Mucosa of descending colon (tissue), 3 donors: ENCODE measurements at places on chromosomes 3 and 15. TPM values are rescaled to one million over a fixed set of nuclear protein-coding genes. Genes with fewer than 3 reads are reported as not detected.

MKRN3 gene
- total RNA-seq: 3.6 TPM

MYRIP gene
- 9.9 TPM for total RNA-seq

MKRN2OS gene
- total RNA-seq: 5.3 TPM

STAC gene
- 4.5 TPM for total RNA-seq

FAM107A gene
- 24.1 TPM for total RNA-seq

SPINT1 gene
- 167 TPM for total RNA-seq

ACSBG1 gene
- total RNA-seq: 5.2 TPM

DNAJC13 gene
- total RNA-seq: 60.4 TPM

GRCh38 chr15:80706161-80706560 is 11.1 kb downstream of the ABHD17C start:
- no peak for DNase-seq

DNA sequence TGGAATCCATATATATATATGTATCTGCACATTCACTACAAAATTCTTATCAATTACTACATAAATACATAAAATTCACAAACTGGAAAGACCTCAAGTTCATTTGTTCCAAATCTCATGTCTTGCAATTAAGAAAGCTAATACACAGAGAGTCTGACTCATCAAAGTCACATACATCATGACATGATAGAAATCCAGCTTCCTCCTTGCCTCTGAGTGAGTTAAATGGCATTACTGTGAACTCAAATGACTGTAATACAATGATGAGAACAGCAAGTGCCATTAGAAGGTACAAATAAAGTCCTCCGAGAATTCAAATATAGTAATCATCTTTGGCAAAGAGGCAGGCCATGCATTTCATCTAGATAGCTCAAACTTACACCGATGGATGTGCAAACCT is 55.1 kb upstream of the AGTR1 start:
- no peak for DNase-seq

DNA sequence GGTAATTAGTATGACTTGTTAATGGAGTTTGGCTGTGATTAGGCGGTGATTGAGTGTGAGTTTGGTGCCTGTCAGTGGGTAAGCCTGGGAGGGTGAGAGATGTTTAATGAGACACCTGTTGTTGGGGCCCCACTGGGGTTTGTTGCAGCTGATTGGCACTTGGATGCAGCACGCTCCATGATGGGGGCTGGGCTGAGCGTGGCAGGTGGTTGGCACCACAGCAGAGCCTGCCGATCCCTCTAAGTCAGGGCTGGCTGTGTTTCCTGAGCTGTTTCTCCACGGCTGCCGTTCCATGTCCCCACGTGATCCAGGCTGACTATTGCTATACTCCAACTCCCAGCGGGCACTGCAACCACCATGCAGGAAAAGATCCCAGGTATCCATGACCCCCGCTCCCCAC is 93.5 kb upstream of the ARRDC4 start:
- DNase-seq: no peak

- no peak for DNase-seq
These were observed 51.7 kb downstream of the OTOL1 start for GRCh38 chr3:161548301-161548700.

DNA sequence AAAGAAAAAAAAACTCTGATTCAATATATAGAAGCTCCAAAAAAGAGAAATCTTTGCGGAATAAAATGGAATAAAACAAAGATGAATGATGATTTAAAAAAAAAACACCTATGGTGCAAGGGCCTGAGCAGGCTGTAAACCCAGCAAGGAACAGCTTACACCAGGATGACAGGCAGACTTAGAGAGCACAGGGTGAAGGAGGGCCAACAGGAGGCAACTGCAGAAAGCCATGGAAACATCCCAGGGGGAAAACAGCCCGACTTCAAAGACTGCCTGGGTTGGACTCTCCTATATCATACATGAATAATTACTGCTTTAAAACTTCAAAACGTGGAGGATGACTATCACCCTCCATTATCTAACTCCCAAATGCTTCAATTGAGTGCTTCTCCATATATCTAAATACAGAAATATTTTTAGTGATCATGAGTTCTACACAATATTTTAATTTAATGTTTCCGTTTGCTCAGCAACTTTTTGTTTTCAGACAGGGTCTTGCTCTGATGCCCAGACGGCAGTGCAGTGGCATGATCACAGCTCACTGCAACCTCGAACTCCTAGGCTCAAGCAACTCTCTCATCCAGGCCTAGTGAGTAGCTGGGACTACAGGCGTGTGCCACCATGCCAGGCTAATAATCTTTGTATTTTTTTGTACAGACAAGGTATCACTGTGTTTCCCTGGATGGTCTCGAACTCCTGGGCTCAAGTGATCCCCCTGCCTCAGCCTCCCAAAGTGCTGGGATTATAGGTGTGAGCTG is 456.2 kb downstream of the TBL1XR1 start:
- DNase-seq: no peak

DNA sequence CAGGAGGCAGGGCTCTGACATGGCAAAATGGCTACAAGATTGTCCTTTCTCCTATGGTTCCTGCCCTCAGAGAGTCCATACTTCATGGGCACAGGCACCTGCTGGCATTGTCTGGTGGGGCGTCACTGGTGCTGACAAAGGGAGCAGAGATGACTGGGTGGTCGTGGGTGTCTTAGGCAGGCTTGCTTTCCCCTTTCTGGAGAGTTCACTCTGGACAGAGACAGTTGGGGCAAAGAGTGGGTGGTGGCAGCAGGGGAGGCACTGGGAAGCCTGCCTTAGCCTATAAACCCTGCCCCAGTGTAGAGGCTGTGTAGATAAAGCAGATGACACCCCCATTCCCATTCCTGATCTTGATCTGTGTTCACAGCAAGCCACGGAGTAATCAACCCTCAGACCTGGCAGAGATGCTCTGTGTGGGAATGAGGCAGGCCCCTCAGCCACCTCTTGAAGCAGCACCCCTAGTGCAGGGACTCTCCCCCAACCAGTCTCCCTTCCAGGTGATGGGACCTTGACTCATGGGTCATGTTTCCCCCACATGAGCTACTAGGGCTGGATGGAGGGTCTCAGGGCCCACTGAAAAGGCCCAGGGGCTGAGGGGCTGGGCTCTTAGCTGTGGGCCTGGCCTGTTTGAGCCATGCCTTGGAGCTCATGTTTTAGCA is 20.7 kb upstream of the DOCK3 start:
- DNase-seq: no peak

GRCh38 chr15:77991029-77991406 is 86.5 kb downstream of the TBC1D2B start:
- no peak for DNase-seq

DNA sequence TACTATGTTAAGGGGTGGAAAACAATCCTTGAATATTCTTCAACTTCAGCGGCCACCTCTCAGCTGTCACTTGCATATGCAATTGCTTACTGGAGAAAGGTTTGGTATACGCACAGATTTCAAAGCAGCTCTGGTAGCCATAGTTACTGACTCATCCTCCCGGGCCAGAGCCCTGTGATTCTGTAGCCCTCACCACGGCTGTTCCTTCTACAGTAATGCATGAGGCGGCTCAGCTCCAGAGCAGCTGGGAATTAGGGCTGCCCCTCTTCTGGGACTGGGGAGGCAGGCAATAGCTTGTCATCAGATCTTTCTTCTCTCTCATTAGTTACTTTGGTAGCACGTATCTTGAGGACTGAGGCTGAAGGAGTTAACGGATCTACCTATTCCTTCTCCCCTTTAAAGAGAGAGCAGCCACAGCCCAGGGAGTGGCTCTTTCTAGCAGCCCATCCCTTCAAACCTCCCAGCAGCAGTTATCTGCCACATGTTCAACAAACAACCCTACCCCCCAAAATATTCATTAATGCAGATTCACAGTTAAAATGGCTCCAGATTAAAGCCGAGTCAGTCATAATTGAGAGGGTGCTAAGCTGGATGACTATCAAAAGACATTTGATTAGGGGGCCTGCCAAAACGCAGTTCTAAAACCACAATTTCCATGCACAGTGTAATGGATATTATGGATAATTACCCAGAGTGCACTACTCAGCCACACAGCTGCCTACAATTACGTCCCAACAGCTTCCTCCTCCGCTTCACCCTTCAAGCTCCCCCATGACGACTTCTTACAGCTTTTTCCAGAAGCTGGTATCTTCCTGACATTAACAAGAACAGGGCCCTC is 54.7 kb downstream of the ETV5 start:
- no peak for DNase-seq

DNA sequence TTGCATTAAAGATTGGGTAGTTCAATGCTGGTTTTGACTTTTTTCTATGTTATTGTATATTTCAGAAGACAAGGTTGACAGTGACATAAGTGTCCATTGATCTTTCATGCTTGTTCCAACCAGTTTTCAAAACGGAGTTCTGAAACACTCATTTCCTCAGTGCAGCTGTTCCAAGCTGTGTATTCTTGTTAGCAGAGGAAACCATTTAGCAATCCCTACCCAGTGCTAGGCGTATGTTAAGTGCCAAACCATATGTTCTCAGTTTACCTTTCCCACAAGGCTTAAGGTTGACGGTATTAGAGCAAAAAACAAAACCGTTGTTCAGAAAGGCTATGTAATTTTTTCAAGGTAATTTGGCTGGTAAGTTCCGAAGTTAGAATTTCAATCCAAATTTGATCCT is 9.1 kb downstream of the ATOSA start:
- no peak for DNase-seq

DNA sequence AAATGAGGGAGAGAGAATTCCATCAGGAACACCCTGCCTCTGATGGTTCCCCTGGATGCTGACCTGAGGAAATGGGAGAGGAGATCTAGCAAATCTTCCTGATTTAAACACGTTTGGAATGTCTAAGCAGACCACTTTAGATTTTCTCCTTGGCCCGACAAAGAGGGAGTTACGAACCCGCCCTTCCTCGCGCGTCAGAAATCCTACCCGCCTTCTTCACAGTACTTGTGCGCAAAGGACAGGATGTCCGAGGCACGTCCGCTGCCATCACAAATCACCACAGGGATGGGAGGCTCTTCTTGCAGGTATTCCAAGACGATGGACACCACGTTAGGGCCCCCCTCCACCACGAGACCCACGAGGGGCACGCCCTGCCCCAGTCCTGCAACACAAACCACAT is 38.6 kb downstream of the TRPM1 start:
- no peak for DNase-seq

- DNase-seq: no peak
These were observed 32.8 kb upstream of the TSEN2 start for GRCh38 chr3:12451481-12451880.

DNA sequence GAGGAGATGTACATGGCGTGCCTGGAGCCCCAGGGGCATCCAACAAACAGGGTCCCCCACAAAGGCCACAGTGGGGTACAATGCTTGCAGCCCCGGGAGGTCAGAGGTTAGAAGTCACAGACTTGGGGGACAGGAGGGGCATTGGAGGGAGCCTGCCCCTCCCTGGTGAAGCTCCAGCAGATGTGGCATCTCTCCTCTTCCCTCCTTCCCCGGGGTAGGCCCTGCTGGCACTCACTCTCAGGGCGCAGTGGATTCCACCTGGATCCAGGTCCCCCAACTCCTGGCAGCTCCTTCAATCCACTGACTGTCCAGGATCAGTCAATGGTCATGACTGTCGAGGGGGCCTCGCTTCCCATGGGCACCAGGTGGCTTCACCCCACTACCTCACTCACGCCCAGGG is 32.2 kb downstream of the RGMA start:
- DNase-seq: no peak

DNA sequence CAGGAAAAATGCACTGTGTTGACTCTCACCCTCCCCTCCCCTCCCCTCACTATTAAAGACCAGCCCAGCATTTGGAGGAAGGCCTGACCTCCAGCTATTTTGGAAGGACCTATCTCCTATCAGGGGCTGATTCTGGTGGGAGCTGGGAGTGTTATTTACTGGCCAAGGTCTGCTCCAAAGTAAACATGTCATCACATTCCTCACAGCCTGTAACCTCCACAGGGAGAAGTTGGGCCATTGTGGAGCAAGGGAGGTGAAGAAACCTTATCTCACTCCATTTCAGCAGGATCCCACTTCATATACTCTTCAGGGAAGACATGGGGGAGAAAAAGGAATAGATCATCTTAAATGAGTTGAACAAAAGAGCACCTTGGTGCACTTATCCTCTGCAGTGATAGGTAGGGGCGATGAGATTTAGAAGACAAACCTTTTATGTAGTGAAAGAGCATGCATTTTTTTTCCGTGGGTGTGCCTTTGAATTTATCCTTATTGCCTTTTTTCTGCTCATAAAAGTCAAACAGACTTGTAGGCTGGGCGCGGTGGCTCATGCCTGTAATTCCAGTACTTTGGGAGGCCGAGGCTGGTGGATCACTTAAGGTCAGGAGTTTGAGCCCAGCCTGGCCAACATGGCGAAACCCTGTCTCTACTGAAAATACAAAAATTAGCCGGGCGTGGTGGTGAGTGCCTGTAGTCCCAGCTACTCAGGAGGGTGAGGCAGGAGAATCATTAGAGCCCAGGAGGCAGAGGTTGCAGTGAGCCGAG is 15.6 kb upstream of the FLNB start:
- no peak for DNase-seq

DNA sequence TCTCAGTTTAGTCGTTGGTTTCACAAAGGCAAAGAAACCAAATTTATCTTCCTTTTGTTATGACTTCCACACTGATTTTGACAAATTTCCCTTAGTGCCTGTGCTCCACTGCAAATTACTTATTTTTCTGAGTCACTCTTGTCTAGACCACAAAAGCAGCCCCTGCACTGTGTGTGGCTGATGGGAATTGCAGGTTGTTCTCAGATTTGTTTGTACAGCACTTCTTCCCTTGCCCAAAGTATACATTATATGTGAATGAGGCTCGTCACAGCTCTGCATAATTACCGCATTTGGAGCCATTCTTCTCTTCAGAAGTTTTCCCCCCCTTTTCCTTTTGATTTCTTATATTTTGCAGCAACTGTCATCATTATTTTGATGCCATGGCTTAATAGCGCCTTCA is 354.2 kb upstream of the IL12A start:
- no peak for DNase-seq

GRCh38 chr3:144307951-144308350 is 336.3 kb downstream of the DIPK2A start:
- DNase-seq: no peak

- no peak for DNase-seq
These were observed 224.2 kb downstream of the CNTN3 start for GRCh38 chr3:74390121-74390877.

- DNase-seq: no peak
These were observed 722.0 kb upstream of the CFAP20DC start for GRCh38 chr3:59771768-59772181.

DNA sequence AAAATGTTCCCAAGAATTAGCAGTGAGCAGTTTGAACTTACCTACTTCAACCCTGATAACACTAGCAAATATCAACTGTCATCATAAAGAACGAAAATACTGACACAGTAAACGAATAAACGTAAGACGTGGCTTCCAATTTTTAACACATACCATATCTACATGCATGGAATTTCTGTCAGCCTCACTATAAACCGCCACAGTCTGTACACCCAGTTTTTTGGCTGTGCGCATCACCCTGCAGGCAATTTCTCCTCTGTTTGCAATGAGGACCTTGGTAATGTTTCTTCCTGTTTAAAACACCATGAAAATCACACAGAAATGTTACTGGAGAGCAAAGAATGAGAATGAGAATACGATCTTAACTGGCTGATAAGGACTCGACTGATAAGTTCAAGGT is 7.0 kb downstream of the MCCC1 start:
- no peak for DNase-seq
